CD4-positive, alpha-beta T cell treated with Interleukin-6 for 4 hours (primary cell): ENCODE measurements at places on chromosomes 13 and 19.

DNA sequence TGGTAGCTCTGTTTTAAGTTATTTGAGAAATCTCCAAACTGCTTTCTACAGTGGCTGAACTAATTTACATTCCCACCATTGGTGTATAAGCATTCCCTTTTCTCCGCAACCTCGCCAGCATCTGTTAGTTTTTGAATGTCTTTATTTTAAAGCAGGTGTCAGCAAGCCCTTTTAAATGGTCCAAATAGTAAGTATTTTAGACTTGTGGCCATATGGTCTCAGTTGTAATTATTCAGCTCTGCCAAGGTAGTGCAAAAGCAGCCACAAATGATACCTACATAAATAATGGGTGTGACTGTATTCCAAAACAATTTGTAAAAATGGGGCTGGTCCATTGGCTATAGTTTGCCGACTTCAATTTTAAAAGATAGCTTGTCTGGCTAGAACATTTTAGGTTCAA is 58.7 kb upstream of the TMTC4 start:
- no peak for DNase-seq

GRCh38 chr19:45099467-45100191 is 6.7 kb downstream of the PPP1R37 start:
- DNase-seq, result no peak

DNA sequence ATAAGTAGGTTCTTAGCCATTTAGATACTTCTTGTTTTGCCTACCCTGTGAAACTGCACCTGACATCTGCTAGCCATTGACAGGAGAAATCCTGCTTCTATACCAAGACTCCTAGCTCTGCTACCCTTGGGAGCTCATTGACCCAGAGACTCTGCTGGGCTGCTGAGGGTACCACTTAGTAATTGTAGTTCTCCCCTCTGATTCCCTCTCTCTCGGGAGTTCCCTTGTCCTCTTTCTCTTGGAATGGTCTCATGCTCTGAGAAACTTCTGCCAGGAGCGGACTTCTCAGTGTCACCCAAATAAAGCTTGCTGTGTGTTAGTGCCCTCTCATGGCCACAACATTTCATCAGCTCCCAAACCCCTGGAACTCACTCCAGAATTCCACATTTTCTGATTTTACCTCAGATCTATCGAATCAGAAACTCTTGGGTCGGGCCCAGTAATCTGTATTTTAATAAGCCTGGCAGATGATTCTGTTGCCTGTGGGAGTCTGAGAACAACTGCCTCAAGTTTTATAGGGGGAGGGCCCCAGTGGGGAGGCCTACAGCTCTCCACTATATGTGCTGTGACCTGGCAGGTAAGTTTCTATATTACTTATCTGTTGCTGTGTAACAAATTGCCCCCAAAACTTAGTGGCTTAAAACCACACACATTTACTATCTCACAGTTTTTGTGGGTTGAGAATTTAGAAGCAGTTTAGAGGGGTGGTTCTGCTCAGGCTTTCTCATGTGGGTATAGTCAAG is 221.1 kb downstream of the TDRD3 start:
- no peak for DNase-seq

GRCh38 chr13:49132479-49133002 is 87.6 kb upstream of the MLNR start:
- no peak for DNase-seq

- no peak for DNase-seq
These were observed 3.7 kb downstream of the CD70 start for GRCh38 chr19:6587093-6587820.

DNA sequence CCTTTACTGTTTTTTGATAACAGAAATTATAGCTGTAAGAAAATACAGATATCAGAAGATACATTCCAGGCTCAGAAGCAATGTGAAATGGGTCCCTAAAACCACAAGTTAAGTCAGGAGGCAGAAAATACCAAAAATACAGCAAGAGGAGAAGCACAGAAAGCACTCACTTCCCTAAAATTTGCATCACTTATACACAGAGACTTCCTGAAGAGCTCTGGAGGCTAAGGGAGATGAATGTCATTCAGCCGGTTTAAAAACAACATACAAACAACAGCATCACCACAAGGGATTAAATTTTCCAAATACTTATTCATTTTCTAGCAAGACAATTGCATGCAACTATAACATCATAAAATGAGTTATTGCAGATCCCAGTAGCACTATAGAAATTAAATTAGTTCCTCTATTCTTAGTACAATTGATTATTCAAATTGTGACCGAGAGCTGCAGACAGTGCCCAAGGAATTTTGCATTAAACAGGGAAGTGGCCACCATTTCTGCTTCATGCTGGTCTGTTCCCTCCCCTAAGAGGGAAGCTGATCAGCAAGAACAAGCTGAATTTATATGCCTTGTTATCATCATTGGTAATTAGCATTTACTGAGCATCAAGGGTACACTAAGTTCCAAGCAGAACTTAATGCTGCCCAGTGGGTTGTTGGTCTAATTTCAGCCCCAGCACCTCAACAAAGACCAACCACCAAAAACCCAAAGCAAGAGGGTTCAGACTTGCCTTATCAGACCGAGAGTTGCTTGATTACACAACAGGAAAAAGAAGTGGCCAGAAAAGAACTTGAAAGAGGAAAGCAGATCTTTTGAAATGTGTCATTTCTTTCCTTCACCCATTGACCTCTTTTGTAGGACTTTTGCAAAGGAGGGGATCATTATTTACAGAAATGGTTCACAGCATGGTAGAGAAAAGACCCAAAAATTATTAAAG is 140.7 kb downstream of the KCTD12 start:
- no peak for DNase-seq

GRCh38 chr13:74111901-74112824 is 22.0 kb downstream of the KLF12 start:
- DNase-seq, result no peak

DNA sequence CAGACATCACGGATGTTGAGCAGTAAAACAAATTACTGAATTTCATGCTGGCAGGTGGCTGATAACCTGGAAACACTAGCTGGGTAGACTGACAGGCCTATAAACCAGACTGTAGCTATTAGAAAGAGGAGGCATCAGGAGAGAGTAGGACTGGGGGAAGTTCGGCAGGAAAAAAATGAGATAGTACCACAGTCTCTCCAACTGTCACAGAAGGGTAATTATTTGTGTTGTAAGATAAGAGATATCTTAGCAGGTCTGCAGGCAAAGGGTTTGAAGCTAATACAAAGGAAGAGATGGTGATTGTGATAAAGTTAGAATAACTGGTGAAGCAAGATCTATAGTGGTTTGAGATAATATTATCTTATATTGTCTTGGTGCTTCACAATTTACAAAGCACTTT is 41.7 kb downstream of the MIPEP start:
- DNase-seq, result no peak

- no peak for DNase-seq
These were observed 10.8 kb downstream of the NFKBID start for GRCh38 chr19:35889370-35890112.
